AG09309 (cell line): ENCODE measurements at places on chromosomes 12 and 14.

DNA sequence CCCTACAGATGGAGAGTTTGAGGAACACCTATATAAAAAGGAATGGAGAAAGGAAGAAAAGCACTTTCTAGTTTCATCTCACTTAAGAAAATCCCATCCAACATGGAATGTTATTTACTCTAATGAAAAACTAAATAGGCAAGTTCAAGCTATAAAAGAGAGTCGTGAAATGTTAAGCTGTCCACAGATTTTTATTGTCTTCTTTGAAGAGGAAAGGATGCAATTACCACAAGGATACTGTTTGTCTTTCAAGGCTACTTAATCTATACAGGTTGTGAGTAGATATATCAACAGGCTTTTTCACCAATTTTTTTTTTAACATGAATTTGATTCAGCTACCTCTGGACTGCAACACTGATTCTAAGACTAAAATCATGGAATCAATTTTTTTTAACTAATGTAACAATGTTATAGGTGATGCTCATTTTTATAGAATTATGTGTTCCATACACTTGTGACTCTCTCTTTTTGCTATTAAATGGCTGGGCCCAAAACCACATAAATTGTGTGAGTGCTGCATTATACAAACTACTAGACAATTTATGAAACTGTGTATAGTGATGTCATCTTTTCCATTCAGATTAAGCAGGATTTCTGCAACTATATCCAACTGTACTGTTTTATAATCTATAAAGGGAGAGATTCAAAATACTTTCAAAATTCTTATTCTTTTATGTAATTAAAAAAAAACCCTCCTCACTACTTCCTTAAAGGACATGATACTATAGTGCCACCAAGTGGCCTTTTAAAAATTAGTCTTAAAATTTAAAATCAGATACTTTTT is 26.8 kb upstream of the BMAL2 start:
- DNase-seq = peak; percentile 24

DNA sequence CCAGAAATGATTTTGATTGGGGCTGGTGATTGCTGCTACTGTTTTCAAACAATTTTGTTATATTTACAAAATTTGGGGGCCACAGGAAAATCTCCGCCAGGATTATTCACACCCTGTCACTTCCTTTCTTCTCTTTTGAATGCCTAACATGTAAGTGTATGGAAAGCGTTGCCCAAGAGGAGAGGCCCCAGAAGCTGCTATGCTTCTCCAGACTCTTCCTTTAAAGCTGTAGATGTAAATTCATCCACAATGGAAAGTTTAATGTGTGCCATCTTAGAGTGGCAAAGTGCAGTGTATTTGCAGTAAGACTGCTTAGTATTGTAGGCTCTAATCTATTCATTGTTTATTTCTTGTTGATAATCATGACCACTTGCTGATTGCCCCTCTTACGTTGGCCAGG is 136.7 kb upstream of the LRIG3 start:
- no peak for DNase-seq

GRCh38 chr12:113108308-113108707 is 27.3 kb downstream of the RASAL1 start:
- DNase-seq = no peak

DNA sequence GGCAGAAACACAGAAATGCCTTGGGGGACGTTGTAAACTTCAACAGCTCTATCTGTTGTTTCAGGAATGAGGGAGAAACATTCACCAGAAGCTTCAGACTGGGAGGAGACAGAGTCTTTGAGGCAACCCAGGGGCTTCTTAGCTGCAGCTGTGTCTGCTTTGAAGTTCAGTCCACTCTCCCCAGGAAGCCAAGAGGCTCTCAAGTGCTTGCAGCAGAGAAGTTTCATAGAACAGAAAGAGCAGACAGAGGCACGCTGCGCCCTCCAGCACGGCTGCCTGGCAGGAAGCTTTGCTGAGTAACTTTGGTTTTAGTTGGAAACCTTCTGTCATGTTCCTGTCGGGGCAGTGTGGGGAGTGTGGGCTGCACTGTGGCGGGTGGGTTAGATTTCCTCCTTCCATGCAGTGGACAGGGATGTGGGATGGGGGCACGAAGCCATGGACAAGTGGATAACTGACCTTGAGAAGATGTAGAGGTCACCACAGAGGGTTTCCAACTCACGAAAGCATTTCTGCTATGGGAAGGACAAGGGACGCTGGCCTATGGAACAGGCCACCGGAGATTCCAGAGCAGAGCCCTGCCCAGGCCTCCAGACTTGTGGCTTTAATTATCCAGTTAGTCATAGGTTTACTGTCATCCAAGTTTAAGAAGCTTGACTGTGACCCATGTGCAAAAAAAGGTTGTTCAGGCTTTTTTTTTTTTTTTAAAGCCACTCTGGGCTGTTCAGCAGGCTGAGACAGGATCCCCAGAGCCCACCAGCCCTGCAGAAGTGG is 107.7 kb downstream of the ARF6 start:
- DNase-seq = peak; percentile 67

- no peak for DNase-seq
These were observed 2.9 kb upstream of the PTHLH start for GRCh38 chr12:27975222-27976136.

DNA sequence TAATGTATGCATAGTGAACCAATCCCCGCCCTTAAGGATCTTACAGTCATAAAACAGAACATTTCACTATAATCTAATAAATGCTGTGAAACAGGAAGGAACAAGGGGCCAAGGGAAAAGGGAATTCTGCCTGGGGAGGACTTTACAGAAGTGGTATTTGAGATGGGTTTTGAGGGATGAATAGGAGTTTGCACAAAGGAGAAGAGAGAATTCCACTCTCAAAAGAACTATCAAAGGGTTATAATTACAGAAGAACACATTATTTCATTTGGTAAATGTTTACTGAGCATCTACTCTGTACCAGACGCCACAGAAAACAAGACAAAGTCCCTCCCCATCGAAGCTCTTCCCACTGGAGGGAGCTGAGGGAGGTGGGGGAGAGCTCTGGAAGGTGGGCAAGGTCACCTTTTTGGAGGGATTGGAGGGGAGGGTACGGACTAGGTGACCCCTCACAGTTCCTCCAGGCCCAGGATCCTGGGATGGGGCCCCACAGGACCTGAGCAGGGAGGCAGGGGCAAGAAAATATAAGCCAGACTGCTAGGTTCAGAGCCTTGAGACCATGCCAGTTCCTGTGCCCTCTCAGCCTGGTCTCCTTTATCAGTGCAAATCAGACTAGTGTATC is 24.5 kb downstream of the PHETA1 start:
- DNase-seq = no peak
